ENCODE measurements at places on chromosomes 16 and 17.

DNA sequence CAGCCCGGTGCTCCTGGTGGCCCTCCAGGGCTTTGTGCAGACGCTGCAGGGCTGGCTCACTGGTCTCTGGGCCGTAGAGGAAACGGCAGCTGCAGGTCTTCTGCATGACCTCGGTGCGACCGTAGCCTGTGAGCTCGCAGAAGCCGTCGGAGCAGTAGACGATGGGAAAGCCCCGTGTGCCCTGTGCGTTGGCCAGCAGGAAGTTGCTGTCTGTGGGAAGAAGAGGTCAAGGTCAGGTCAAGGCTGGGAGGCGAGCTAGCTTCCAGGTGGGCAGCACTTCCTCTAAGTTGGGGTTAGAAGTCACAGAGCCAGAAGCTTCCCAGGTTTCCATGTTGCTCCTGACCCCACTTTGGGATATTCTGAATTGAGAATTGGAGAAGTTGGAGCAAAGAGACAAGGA is 2.1 kb downstream of the KCNH4 start:
- no peak for DNase-seq

GRCh38 chr17:57396511-57396921 is 140.2 kb downstream of the MSI2 start:
- DNase-seq, result no peak

DNA sequence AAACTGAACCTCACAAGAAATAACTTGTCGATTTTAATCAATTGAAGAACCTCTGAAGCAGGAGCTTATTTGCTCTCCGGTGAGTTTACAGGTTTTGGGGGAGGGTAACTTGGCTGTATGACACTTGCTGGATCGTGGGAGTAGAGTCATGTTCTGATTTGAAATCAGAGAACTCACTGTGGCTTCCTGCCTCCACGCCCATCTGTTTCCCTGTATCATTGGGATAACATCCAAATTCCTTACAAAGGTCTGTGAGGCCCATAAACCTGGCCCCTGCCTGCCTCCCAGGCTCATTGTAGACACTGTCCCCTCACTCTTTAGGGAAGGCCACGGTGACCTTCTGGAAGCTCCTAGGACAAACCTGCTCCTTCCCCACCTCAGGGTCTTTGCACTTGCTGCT is 48.3 kb downstream of the C17orf67 start:
- DNase-seq, result no peak

- DNase-seq, result peak; percentile 23
Measured at GRCh38 chr17:28901866-28902818, 737 bp downstream of the DHRS13 start.

DNA sequence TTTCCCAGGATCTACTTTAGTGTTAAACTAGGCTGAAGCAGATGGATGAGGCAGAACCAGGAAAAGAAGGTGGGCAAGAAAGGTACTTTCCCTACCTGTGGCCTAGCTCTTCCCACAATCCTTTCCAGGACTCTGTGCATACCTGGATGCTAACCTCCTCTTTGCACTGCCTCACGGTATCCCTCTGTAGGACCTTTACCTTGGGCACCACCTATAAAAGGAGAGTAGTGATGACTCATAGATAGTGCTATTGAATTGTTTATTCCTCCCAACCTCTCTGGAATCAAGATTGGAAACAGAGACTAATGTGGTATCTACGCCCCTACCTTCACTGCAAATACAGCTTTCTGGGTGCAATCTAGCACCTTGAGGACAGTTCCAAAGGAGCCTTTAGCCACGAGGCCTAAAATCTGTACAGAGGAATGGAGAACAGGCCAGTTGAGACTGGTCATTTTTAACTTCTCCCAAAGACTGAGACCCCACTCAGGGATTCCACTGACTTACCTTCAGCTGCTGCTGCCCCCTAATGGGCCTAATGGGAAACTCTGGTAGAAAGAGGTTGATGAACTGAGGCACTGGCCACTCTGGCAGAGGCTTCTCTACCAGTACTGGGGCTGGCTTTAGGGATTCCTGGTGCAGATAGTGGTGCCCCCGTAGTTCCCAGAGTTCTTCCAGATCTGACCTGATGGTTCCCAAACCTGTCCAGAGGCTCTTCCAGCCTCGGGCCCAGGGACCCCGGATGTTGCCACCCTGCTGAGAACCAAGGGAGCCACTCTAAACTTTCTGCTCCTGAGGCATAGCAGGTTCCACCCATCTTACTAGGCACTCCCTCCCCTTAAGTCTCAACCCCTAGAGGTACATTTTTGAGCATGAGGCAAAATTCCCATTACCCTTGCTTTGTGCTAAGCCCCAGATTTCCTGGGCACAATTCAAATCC is 781 bp downstream of the RSKR start:
- no peak for DNase-seq

GRCh38 chr17:10050597-10051101 is 145.6 kb upstream of the RCVRN start:
- no peak for DNase-seq

- peak; percentile 41 for DNase-seq
Measured at GRCh38 chr17:78117027-78117981, 11.3 kb downstream of the TMC6 start.

- DNase-seq, result peak; percentile 67
Measured at GRCh38 chr16:14362774-14363371, 267.2 kb downstream of the PARN start.

- no peak for DNase-seq
Measured at GRCh38 chr17:9367156-9367555, 208.5 kb downstream of the STX8 start.

- peak; percentile 100 for DNase-seq
Measured at GRCh38 chr16:89921702-89922476, 1.3 kb upstream of the TUBB3 start.

- DNase-seq, result no peak
Measured at GRCh38 chr17:56583772-56584171, 9.7 kb upstream of the NOG start.

DNA sequence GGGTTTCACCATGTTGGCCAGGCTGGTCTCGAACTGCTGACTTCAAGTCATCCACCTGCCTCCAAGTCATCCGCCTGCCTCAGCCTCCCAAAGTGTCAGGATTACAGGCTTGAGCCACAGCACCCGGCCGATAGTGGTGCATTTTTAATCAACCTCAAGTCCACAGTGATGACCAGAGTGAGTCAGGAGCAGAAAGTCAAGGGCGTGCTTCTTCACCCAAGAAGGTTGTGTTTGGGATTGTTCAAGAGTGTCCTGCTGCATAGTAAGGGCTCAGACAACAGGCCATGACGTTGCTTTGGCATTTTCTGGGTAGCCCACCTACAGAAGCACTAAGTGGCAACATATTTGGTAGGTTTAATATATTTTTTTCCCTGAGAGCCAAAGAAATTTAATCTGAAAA is 108.3 kb upstream of the FAM20A start:
- no peak for DNase-seq

All from MG63 (cell line).